CD4-positive, alpha-beta T cell treated with Interferon alpha-2 for 1 hour (primary cell): ENCODE measurements at places on chromosomes 5 and 9.
A peak's percentile ranks its signal among the peaks of the same experiment; 100 is the strongest.

- no peak for DNase-seq
Measured at GRCh38 chr9:93675336-93676150, 99.2 kb downstream of the PHF2 start.

GRCh38 chr9:28014212-28014611 lies 440.9 kb upstream of the C9orf72 start:
- no peak for DNase-seq

GRCh38 chr9:127204771-127205470 lies 59.7 kb upstream of the GARNL3 start:
- no peak for DNase-seq

GRCh38 chr5:17217493-17218352 lies at the start of gene BASP1:
BASP1 (plus strand) TSS chr5:17217631; CDS start chr5:17275217, 57,586 bp downstream.
- DNase-seq = peak; percentile 24

GRCh38 chr5:43959144-43959543 lies 356.2 kb downstream of the NNT start:
- DNase-seq = no peak

GRCh38 chr5:28301712-28302111 lies 1263.3 kb upstream of the CDH9 start:
- no peak for DNase-seq

GRCh38 chr9:27348785-27349697 lies 52.1 kb upstream of the EQTN start:
- no peak for DNase-seq

DNA sequence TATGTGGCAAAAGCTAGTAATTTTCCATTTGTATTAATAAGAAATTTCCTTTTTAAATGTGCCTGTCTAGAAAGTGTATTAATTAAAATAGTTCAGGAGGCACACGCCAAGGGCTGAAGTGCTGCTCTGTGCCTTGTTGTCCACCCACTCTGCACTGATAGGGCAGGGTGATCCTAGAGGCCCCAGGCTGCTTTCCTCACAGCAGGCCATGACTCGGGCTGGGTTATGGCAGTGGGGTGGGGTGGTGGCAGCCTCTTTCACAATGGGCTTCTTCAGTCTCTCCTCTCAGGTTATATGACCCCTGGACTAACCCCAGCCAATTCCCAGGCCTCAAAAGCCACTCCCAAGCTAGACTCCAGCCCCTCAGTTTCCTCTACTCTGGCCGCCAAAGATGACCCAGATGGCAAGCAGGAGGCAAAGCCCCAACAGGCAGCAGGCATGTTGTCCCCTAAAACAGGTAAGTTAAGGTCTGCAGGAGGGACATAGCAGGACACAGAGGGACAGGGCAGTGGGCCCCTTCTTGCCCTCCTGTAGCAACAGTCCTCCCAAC lies 19.5 kb downstream of the CD74 start:
- DNase-seq = no peak

- no peak for DNase-seq
Measured at GRCh38 chr9:110283751-110284150, 27.4 kb upstream of the TXN start.

GRCh38 chr9:127153501-127153900 lies 31.1 kb upstream of the ANGPTL2 start:
- no peak for DNase-seq

DNA sequence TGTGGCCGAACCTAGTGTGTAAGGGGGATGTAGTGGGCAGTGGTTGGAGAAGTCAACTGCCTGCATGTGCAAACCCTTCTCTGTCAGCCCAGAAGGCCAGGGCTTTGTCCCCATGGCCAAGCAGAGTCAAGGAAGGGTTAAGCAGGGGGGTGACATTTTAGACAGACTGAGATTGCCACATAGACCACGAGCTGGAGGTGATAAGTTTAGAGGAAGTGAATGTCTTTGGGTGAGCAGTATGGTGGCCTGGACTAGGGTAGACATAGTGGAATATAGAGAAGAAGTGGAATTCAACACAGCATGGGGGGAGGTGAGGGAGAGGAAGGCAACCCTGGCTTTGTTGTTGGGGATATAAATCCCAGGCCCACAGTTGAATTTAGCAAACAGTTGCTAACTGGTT lies 38.7 kb upstream of the CDKN2AIPNL start:
- no peak for DNase-seq

DNA sequence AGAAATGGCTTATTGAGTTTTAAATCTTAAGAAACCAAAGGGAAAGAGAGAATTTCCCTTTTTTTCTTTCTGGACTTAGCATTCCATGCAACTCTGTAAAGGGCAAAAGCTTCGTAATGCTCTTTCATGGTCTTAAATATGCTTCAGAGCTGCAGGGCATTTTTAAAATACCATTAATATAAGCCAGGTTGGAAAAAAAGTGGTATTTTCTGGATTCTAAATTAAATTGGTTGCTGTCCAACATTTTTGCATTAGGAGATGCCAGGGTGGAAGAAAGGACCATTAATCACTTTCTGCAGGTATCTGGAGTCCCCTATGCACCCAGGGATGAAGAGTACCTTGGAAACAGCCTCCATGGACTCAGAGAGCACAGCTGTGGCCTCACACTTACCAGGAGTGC lies 215.1 kb upstream of the DAPK1 start:
- no peak for DNase-seq

DNA sequence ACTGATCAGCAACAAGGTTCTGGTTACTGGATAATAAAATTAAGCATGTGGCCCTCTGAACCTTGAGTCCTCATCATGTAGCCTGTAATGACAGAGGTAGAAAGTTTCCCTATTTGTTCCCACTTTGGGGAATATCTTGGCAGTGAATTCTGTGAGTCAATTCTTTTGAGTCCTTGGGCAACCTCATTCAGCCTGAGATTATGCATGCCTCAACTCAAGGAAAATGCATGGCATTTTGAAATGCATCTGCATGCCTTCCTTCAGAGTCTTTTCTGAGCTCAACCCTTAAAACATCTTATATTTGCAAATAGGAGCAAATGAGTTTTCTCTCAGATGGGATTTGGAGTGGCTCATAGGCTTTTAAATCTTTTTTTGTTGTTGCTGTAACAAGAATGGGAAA lies 218.1 kb upstream of the CD180 start:
- DNase-seq = no peak

DNA sequence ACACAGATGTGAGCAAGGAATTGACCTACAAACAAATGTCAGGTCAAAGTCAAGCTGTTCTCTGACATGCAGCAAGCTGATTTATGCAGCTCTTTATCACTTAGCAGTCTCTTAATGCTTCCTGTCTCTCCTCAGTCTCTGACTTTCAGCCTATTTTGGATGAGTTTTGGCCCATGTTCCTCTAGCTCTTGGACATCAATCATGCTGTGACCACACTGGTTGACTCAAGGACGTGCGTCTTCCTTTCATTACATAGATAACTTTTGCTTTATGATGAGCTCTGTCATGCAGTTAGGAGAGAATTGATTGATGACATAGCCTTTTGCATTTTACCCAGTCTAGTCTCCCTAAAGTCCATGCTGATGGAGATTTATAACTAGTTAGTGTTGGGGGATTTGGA lies 9.4 kb upstream of the REEP5 start:
- DNase-seq = no peak

GRCh38 chr5:95859661-95860060 lies 37.1 kb upstream of the GLRX start:
- DNase-seq = no peak

GRCh38 chr5:61461417-61461816 lies 129.4 kb downstream of the ZSWIM6 start:
- DNase-seq = no peak

DNA sequence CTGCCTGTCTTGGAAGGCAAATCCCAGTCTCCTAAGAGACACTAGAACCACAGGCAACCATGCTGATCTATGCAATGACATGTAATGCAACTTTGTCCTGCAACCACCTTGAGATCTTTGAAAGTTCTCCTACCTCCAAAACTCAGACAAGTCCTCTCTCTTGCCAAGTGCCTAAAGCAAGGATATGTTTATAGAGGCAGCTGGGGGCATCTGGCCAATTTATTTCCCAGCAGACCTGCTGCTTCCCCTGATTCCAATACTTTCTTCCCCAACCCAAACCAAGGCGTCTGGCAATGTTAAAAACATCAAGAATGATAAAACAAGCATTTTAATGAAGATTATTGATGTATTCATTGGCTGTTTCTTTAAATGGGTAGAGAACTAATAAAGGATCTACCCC lies 138.4 kb downstream of the DOCK8 start:
- DNase-seq = no peak

DNA sequence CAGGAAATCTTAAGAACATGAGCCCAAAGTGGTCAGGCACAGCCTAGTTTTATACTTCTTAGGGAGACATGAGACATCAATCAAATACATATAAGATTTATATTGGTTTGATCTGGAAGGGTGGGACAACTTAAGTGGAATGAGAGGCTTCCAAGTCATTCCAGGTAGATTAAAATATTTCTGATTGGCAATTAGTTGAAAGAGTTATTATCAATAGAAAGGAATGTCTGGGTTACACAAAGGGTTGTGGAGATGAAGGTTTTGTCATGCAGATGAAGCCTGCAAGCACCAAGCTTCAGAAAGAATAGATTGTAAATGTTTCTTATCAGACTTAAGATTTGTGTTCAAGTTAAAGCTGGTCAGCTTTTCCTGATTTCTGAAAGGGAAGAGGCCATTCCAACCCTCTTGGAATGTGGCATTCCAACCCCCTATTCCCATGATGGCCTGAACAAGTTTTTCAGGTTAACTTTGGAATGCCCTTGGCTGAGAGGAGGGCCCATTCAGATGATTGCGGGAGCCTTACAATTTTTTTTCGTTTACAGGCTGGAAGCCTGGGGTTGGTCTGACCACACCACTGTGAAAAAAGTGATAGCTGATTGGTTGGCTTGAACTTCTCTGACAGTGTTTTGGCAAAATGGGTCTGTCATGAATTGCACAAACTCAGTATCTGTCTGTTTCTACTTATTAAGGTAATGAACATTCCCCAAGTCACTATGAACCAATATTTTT lies 245.6 kb upstream of the RAI14 start:
- DNase-seq = no peak

DNA sequence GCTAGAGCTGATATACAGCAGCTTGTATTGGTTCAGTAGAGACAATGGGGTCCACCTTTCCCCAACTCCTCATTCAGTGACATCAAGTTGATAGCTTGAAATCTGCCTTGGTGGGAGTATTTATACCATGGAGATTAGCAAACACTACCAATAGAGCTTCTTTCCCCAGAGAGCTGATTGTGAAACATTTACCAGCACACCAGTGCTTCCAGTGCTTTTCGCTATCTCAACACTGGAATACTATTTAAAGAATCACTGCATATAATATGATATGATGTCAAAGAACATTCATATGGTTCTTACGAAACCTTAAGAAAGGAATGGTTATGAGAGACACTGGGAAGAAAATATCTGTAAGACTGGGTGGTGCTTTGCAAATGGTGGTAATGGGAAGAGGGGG lies 21.8 kb upstream of the RNF145 start:
- no peak for DNase-seq

GRCh38 chr9:69683927-69684326 lies 11.8 kb upstream of the APBA1 start:
- DNase-seq = no peak

GRCh38 chr9:126504977-126505455 lies 108.7 kb upstream of the LMX1B start:
- no peak for DNase-seq

- DNase-seq = no peak
Measured at GRCh38 chr5:14245132-14245925, 102.2 kb downstream of the TRIO start.

DNA sequence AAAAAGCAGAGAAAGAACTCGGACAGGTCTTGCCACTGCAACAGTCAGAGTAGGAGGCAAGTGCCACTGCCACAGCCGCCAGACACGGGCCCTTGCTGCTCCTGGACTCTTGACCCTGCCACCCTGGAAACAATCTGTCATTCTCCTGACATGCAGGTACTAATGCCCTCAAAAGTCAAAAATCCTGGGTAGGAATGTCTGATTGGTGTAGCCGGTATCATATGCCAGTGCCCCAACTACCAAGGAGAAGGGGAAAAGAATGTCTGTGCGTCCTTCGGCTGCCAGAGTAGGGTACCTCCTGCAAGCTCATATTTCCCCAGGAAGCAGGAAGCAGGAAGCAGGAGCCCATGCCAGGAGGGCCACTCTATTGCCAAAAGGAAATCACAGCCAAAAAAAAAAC lies 30.5 kb upstream of the F2RL1 start:
- DNase-seq = no peak

DNA sequence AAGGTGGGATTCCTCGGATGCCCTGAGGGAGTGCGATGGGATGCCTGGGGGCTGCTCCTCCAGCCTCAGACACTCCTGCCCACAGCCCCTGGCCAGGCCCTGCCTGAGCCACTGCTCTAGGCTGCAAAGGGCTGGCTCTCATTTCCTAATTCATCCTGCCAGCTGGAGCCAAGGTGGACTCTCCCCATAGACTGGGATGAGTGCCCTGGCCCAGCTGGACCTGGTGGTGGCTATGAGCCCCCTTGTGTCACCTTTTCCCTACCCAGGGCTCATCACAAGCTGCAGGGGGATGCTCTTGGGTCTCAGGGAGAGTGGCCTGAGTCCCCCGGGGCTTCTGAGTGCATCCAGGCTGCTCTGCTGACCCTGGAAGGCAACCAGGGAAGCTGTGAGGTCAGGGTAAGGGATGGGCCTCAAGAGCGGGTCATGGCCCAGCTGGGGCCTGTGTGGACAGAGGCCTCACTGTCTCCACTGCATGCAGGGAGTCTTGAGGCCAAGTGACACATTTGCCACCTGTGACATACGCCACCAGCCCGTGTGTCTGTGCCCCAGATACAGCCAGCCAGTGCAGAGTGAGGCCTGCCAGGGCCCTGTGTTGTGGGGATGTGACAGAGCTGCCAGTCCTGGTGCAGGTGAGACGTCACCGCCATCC lies 102.7 kb upstream of the IER5L start:
- no peak for DNase-seq

- DNase-seq = no peak
Measured at GRCh38 chr9:125258832-125259534, 2.6 kb upstream of the GAPVD1 start.

- no peak for DNase-seq
Measured at GRCh38 chr9:71853084-71853483, 57.9 kb downstream of the ABHD17B start.

DNA sequence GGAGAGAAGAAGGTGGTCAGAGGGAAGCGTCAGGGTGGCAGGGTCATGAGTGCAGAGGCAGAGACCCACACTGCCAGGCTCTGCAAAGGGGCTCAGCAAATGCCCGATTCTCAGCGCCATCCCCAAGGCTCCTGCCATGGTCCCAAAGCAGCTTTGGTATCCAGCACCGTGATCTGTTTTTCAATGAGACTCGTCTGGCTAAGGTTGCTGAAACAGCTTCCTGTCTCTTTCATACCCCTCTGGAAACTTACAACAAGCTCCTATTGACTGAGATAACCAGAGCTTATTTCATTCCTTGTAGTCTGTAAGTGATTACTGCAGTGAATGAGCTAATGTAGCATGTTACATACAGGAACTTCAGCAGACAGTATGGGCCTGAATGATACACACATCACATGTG lies 568.6 kb upstream of the DAP start:
- DNase-seq = no peak

DNA sequence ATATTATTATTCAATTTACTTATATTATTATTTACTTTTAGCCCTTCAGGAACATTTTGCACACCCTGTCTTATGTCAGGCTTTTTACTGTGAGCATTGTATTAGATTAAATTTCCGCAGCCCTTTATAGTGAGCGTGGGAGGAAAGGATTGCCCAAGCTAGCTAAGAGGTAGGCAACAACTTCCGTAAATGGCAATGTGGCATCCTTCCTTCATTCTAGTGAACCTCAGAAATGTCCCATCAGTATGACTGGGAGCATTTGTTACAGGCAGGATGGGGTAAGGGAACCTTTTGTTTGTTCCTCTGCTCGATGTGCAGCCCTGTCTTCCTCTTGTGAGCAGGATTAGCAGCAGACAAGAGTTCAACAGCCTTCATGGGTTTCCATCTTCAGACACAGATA lies 6.2 kb upstream of the CD180 start:
- DNase-seq = no peak
